B cell (primary cell): ENCODE measurements at places on chromosomes 16 and 17. TPM values are rescaled to one million over a fixed set of nuclear protein-coding genes. Genes with fewer than 3 reads are reported as not detected.
A peak's percentile ranks its signal among the peaks of the same experiment; 100 is the strongest.

- no peak overlapping the region for H3K4me3 ChIP-seq
- no peaks in the 10 kb centered on the region for H3K36me3 ChIP-seq
- no peak for DNase-seq
- H3K27ac ChIP-seq: no peak overlapping the region
- peaks cover 18% of the 10 kb centered on the region for H3K4me1 ChIP-seq
- no peaks in the 10 kb centered on the region for H3K27me3 ChIP-seq
These were observed 85.7 kb downstream of the CDYL2 start for GRCh38 chr16:80718480-80719220.

DNA sequence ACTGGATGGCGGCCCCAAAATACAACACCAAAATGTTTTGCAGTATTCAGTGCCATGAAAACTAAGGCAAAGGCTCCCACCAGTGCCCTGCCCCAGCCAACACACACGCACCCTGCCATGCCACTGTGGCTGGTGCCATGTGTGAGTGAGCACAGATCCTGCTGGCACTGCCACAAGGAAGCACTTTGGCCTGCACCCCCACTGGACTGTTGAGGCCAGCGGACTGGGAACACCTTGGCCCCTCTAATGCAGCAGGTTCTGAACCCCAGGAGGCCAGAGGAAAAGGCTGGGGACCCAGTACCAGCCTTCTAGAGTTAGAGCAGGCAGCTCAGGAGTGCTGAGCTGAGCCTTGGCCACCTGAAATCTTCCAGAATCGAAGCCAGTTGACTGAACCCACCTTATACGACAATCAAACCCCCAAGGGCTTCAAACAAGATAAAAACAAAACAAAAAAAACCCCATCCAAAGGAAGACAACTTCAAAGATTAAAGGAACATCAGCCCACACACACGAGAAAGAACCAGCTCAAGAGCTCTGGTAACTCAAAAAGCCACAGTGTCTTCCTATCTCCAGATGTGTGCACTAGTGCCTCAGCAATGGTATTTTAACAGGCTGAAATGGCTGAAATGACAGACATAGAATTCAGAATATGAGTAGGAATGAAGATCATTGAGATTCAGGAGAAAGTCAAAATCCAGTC, 21.5 kb downstream of the NLRP1 start:
- H3K4me1 ChIP-seq: no peaks in the 10 kb centered on the region
- no peak for DNase-seq
- H3K36me3 ChIP-seq: peaks cover 45% of the 10 kb centered on the region

TOP2A gene
- total RNA-seq: 3.0 and 3.1 TPM in 2 replicates

GRCh38 chr17:66842505-66842904, 7.6 kb downstream of the CACNG5 start:
- H3K27ac ChIP-seq: no peak overlapping the region
- DNase-seq: no peak
- H3K4me1 ChIP-seq: no peaks in the 10 kb centered on the region
- H3K27me3 ChIP-seq: no peaks in the 10 kb centered on the region
- no peak overlapping the region for H3K4me3 ChIP-seq

DNA sequence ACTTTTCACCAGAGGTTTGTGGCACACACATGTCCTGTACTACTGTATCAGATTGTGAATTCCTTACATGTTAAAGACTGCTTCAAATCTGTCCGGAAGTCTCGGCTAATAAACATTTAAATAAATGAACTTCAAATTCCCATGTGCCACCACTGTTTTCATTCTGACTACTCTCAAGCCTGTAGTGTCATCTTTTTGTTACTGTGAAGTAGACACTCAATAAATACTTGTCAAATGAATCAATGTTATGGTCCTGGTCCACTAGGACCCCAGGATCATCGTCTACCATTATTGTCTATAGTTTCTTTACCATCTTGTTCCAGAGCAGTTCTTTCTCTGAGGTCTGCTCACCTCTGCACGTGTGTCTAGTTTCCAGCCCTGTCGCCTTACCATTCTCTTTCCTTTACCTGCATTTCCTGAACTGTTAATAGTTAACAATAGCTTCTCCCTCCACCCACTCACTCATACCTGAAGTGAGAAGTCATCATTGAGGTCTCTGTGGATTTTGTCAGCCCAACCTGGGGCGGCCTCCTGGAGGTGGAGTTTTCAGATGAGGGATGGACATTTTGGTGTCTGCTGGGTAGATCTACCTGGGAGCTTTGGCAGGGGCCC, 333.0 kb downstream of the SEC14L1 start:
- H3K4me3 ChIP-seq: no peak overlapping the region
- DNase-seq: no peak
- H3K4me1 ChIP-seq: peaks cover 93% of the 10 kb centered on the region
- no peaks in the 10 kb centered on the region for H3K27me3 ChIP-seq
- H3K36me3 ChIP-seq: peaks cover 4% of the 10 kb centered on the region

MYH1 gene
- total RNA-seq: not detected in 2 replicates

ETV4 gene
- total RNA-seq: not detected in 2 replicates

- H3K27ac ChIP-seq: peak overlapping the region; percentile 69
- no peaks in the 10 kb centered on the region for H3K36me3 ChIP-seq
- no peaks in the 10 kb centered on the region for H3K27me3 ChIP-seq
- peaks cover 38% of the 10 kb centered on the region for H3K4me1 ChIP-seq
These were observed 15.3 kb downstream of the KSR1 start for GRCh38 chr17:27471321-27472269.

TMEM238L gene
- not detected in 2 replicates for total RNA-seq

DNA sequence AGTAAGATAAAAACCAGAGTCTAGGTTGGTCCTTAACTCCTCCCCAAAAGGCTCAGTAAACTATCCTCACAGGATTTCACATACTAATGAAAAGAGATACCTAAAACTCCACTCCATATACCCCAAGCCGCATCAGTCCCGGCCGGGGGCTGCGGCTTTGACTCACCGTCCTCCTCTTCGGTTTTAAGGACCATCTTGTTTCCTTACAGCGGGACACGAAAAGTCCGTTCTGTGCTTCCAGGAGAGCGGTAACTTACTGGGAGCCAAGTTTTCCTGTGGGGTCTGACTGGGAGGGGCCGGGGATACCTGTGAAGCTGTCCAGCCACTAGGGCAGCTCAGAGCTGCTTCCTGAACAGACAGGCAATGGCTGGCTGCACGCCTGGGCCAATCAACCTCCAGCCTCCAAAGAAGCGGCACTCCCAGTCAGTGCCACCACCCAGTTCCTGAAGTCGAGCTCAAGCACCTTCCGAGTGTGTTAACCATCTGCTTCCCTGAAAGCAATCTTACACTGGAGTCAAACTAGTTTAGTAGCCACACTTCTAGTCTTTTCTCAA, 45.5 kb downstream of the CYTH1 start:
- peaks cover 84% of the 10 kb centered on the region for H3K4me1 ChIP-seq
- H3K36me3 ChIP-seq: peaks cover 3% of the 10 kb centered on the region
- peak overlapping the region; percentile 80 for H3K27ac ChIP-seq
- H3K4me3 ChIP-seq: peak overlapping the region; percentile 79

SEC14L5 gene
- total RNA-seq: not detected in 2 replicates

KCNH6 gene
- total RNA-seq: not detected in 2 replicates

NDRG4 gene
- total RNA-seq: 0.96 and 3.6 TPM in 2 replicates

DNA sequence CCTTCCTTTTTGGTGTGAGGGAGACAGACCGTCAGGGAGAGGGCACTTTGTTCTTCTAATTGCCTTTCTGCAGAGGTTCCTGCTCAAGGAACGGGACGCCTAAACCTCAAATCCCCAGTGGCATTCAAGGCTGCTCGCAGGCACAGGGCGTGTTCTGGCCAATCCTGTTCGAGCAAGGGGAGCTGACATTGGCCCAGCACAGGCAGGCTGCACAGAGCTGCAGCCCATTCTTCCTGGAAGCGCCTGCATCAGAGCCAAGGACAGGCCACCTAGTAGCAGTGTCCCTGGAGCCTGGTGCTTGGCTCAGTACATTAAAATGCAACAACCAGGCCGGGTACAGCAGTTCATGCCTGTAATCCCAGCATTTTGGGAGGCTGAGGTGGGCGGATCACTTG, 72.2 kb upstream of the CREBBP start:
- peaks cover 9% of the 10 kb centered on the region for H3K27me3 ChIP-seq
- DNase-seq: no peak
- H3K36me3 ChIP-seq: no peaks in the 10 kb centered on the region
- no peaks in the 10 kb centered on the region for H3K4me1 ChIP-seq
- H3K27ac ChIP-seq: no peak overlapping the region

GIT1 gene
- total RNA-seq: 61.9 and 66.3 TPM in 2 replicates

DNA sequence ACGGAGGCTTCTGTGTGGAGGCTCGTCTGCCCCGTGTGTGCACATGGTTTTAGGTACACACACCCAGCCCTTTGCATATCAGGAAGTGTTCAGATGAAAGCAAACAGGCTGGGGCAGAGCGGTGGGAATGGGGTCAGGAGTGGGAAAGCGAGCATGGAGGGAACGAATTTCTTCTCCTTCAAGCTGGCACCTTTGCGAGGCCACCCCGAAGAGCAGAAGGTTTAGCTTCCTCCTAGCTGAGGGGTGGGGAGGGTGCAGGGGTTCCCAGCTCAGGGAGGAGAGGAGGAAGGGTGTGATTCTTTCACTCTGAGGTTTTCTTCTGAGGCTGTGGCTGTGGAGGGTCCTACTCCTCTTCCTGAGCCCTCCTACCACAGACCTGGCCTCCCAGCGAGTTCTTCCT, 83.6 kb downstream of the ABR start:
- H3K27me3 ChIP-seq: no peaks in the 10 kb centered on the region
- no peak for DNase-seq
- H3K36me3 ChIP-seq: no peaks in the 10 kb centered on the region
- H3K4me1 ChIP-seq: peaks cover 11% of the 10 kb centered on the region

RASD1 gene
- 3.2 and 4.4 TPM in 2 replicates for total RNA-seq

- no peaks in the 10 kb centered on the region for H3K36me3 ChIP-seq
- peak; percentile 10 for DNase-seq
- H3K4me3 ChIP-seq: no peak overlapping the region
- no peaks in the 10 kb centered on the region for H3K27me3 ChIP-seq
- peaks cover 14% of the 10 kb centered on the region for H3K4me1 ChIP-seq
These were observed 4.0 kb downstream of the VAT1 start for GRCh38 chr17:43018008-43018853.

- peaks cover 21% of the 10 kb centered on the region for H3K36me3 ChIP-seq
- no peaks in the 10 kb centered on the region for H3K27me3 ChIP-seq
- no peak for DNase-seq
- no peak overlapping the region for H3K4me3 ChIP-seq
- peaks cover 73% of the 10 kb centered on the region for H3K4me1 ChIP-seq
These were observed 17.8 kb downstream of the GJD3 start for GRCh38 chr17:40346765-40347158.

ANKFN1 gene
- total RNA-seq: not detected in 2 replicates

DNA sequence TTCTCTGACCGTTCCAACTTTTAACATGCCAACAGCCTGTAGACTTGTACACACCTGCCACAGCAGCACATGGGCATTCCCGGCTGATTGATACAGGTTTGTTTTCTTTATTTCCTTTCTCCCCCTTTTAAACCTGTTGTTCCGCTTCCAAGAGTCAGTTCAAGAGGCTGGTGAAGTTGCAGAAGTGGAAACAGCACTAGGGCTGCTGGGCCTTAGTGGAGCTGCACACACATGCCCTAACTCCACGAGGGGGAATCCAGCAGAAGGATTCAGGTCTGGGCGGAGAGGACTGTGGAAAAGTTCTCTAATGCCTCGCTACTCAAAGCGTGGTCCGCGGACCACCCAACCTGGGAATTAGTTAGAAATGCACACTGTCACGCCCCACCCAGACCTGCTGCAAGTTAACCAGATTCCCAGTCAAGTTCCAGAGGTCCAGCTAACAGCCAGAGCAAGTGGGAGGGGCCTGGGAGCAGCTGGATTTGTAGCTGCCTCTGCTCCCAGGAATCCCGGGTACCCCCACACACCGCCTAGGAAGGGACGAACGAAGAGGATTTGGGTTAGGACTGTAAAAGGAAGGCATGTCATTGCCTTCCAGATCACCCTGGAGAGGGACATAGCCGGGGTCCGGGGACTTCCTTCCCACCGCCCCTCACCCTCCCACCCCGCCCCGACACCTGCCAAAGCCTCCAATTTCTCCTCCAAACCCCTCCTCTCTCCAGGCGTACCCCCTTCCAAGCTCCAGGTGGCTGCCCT, 542 bp downstream of the SLC39A11 start:
- H3K4me3 ChIP-seq: peak overlapping the region; percentile 76
- H3K4me1 ChIP-seq: peaks cover 7% of the 10 kb centered on the region
- peaks cover 2% of the 10 kb centered on the region for H3K27me3 ChIP-seq
- H3K27ac ChIP-seq: no peak overlapping the region
- peaks cover 1% of the 10 kb centered on the region for H3K36me3 ChIP-seq

DNA sequence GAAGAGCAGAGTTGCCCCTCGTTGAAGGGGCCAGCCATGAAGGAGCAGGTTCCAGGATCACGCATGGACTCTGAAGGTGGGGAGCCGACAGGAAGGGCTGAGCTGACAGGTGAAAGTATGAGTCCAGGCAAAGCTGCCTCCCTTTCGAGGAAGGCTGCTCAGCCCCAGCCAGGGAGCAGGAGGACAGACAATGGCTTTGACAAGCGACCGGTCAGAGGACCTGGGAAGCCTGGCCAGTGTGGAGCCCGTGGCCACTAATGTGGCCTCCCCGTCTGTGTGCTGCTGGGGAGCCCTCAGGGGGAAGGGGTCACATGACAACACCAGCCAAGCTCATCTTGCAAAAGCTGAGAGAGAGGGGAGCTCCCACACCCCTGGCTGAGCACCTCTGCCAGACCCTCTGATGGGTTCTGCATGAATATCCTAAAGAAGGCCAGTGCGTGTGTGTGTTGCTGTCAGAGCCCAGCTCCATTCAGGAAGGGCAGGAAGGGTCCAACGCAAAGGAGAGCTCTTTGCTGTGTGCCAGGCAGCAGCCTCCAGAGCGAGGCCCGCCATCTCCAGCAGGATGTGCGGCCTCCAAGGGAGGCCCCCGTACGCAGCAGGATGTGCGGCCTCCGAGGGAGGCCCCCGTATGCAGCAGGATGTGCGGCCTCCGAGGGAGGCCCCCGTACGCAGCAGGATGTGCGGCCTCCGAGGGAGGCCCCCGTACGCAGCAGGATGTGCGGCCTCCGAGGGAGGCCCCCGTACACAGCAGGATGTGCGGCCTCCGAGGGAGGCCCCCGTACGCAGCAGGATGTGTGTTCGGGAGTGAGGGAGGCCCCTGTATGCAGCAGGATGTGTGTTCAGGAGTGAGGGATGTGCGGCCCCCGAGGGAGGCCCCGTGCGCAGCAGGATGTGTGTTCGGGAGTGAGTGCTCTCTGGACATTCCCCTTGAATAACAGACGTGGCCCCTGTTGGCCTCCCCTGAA, 102.1 kb upstream of the CHMP6 start:
- H3K36me3 ChIP-seq: peaks cover 36% of the 10 kb centered on the region
- no peak overlapping the region for H3K27ac ChIP-seq

DNA sequence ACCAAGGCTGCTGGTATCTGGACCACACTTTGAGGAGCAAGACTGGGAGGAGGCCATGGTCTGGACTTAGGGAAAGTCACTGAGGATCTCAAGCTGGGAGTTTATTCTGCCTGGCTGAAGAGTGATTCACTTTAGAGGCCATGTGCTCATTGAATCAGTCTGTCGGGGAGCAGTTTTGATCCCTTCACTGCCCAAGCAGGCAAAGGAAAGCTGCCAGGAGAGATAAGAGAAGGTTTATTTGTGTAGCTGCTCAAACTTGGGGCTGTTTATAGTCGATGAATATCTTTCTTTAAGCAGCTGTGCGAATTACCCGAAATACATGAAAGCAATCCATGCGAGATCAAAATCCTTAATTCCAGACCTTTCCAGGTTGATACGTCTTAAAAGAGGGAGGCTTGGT, 544.4 kb upstream of the EEF2KMT start:
- H3K4me1 ChIP-seq: no peaks in the 10 kb centered on the region
- no peaks in the 10 kb centered on the region for H3K36me3 ChIP-seq
- no peak overlapping the region for H3K27ac ChIP-seq

MTMR4 gene
- 84.7 and 92.1 TPM in 2 replicates for total RNA-seq

GRCh38 chr17:76036497-76037261, 9.6 kb upstream of the EVPL start:
- peaks cover 16% of the 10 kb centered on the region for H3K36me3 ChIP-seq
- no peak for DNase-seq
- no peak overlapping the region for H3K27ac ChIP-seq

HS3ST3B1 gene
- 8.4 and 9.0 TPM in 2 replicates for total RNA-seq
